Lower leg skin (tissue), 4 donors: ENCODE measurements at places on chromosomes 2 and 18. TPM values are rescaled to one million over a fixed set of nuclear protein-coding genes. Genes with fewer than 3 reads are reported as not detected.

DNA sequence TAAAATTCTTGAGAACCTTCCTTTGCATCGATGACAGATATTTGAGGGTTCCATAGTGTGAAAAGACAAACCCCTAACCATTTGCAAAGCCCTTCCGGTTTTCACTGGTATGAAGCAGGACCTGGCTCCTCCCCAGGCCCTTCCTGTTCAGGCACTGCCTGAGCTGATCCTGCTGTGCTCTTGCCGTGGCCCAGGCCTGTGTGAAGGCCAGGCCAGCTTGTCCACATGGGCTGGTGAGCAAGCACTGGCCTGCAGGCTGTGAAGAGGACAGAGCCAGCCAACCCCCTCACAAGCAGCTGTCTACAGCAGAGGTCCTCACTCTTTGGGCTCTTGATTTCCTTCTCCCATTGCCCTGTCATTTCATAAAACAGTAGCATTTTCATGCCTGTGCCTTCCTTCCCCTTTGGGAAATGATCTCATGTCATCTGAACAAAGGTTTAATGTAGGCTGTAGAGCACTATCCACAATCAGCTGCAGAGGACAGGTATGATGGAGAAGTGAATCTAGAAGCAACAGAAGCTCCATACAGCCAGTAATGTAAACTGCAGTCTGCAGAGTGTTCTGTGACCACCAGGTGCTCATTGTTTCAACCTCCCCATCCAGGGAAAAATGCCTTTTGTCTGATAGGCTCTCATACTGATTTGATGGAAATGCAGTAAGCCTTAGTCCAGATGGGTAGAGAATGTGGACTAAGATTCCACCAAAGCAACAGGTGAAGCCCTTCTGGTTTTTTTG is 19.8 kb downstream of the MPHOSPH10 start:
- no peak for DNase-seq

Gene MAP3K19
- not detected for total RNA-seq

- no peak for DNase-seq
Observed at GRCh38 chr2:96860065-96861029, 2.5 kb upstream of the ANKRD39 start.

- DNase-seq = peak; percentile 36
Observed at GRCh38 chr2:36811071-36811470, 114.6 kb downstream of the VIT start.

Gene TMEFF2
- total RNA-seq = 0.17 TPM

- no peak for DNase-seq
Observed at GRCh38 chr2:71681626-71682025, 228.3 kb downstream of the DYSF start.
